ENCODE measurements at places on chromosomes 2 and 18.
A peak's percentile ranks its signal among the peaks of the same experiment; 100 is the strongest.

DNA sequence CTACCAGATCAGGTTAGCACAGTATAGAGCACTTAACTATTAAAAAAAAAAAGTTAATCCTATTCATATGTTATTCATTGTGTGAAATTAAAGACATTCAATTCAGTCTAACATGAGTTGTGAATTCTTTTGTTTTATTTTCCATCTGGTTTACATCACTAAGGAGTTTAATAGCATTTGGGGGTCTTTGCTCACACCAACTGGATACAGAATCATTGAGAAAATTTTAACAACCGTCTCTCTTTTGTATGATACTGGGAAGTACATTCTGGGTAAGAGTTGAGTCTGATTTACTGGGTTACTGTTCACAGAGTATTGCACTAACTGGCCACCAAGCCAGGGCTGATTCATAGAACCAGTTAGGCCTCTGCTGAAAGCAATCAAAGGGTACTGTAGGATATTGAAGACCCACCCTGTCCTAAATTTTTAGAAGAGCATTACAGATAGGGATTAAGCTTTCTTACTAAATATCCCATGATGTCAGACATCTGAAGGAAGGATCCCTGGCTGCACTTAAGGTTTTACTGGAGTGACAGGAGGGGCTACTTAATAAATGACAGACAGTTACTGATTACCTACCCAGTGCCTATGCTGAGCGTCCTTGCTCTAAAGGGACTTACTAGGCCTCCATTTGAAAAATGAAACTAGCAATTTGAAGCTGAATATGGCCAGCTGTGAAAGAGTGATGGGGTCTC lies 387.9 kb downstream of the SETBP1 start:
- no peak for DNase-seq

- DNase-seq, result no peak
Observed at GRCh38 chr2:50558182-50558581, 473.8 kb downstream of the NRXN1 start.

DNA sequence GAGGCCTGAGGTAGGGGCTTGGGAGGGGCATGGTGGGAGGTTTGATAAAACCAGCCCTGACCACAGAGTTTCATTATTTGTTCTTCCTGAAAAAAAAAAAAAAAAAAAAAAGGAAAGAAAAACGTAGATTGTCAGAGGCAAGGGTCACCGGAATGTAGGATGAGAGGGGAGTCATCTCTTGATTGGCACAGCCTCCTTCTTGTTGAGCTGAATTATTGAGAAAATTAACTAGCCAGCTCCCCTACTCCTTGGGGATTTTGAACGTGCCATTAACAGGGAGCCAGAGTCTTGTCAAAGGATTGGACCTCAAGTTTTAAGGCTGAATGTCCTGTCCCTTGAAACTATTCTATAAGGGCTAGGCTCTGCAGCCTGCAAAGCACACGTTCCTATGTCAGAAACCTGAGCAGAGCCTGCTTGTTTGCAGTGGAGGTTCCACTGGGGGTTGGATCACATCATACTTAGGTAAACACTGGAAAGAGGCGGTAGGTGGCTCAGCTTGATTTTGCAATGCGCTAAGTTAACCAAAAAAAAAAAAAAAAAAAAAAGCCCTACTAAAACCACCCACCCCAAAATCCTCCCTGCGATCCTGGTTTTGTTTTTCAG lies 2.3 kb downstream of the INHBB start:
- no peak for DNase-seq

GRCh38 chr2:149885468-149885867 lies 297.9 kb upstream of the MMADHC start:
- no peak for DNase-seq

DNA sequence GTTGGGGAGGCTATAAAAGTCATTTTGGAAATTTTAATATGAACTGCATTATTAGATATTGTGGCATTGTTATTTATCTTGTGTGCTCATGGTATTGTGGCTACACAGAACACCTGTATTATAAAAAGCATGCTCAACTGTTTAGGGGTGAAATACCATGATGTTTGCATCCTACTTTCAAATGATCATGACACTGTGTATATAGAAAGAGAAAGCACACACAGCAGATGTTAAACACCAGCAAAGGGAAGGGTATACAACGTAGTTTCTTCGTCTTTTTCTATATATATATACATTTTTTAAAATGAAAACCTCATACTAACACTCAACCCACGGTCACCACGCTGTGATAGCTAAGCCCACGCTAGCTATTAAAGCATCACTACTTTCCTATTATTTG lies 27.1 kb downstream of the STARD7 start:
- no peak for DNase-seq

DNA sequence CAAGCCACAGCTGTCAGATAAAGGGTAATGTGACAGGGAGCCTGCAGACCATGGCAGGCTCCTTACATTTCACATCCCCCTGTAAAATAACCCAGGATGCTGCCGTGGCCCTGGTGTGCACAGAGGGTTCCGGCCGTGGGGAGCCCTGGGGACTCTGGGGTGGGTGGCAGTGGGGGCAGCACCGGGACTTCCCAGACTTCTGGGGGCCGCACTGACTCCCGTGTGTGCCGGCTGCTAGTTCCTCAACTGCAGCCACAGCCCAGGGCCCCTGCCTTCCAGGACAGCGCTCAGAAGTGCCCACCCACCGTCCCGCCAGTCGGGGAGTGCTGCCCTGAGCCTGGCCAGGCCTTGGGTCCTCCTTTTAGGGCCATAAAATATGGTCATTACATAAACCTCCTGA lies 56.5 kb downstream of the CIB4 start:
- no peak for DNase-seq

- no peak for DNase-seq
Observed at GRCh38 chr2:124254621-124255020, 229.5 kb downstream of the CNTNAP5 start.

GRCh38 chr2:42752314-42752713 lies 11.6 kb downstream of the OXER1 start:
- no peak for DNase-seq

DNA sequence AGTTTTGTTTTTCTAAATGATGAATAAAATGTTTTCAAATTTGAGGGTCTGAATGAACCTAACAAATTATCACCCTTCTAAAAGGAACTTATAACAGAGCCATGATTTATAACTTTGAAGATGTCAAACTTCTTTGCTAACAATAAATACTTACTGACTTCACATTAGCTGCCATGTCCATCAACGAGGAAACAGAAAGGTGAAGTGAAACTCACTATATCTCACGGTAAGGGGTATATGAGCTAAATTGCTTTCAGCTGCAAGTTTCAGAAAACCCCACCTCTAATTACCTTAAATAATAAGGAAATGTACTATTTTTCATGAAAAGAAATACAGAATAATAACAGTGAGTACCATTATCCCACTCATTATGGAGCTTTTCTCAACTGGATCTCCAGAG lies 350.8 kb upstream of the NT5C1B start:
- DNase-seq, result no peak

GRCh38 chr2:204947405-204947804 lies 402.1 kb downstream of the PARD3B start:
- no peak for DNase-seq

GRCh38 chr2:172995323-172996244 lies 80.1 kb upstream of the MAP3K20 start:
- no peak for DNase-seq

DNA sequence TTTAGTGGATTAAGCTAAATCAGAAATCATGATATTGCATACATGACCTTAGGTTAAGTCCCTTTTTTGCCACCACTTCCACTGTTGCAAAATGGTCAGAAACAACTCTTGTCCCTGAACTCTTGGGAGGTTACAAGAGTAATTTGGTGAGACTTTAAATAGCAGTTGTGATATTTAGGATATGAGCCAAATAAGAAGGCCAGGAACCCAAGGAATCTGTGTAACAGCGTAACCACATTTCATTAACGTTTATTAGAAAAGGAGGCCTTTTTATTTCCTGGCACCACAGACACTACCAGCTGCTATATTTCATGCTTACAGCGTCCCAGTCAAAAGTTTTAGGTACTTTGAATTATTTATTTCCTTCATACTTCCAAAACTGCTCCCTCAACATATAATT lies 268.0 kb downstream of the GPD2 start:
- no peak for DNase-seq

DNA sequence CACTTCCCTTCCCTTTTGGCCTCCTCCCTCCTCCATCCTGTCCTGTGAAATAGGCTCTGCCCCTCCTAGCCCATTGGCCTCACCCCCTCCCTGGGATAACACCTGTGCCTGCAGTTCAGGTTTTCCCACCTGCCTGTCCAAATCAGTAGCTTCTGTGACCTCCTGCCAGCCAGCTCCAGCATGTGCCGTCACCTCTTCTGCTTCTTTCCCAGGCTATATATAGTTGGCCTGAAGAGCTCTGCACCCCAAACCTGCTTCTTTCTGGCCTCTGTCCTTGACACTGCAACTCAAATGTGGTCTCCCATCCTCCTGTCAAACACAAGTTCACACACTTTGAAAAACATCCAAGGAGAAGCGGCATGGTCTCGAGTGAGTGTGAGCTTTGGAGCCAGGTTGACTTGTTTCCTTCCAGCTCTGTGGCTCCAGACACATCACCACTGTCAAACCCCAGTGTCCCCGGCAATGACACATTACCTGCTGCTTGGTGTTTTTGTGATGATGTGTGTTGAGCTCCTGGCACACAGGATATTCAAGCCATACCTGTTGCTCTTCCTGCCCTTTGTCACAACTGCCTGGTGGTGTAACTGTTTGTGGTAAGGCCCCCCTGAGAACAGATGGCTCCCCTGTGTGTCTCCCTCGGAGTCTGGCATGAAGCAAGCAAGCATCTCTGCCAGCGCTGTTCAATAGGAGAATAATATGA lies 143.6 kb upstream of the DAPL1 start:
- no peak for DNase-seq

DNA sequence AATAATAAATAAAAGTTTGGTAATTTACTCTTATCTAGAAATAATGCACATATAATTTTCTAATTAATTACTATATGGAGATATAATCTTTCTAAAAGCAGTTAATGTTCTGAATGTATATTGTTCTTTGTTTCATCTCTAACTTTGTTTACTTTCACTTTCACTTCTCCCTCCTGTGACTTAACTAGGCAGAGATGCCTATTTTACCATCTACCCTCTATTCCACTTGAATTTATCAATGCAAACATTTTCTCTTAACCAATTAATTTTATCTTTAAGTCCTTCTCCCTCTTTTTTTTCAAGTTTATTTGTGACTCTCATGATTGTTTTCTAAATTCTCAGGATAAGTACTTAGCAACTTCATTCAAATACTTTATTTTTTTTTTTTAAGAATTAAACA lies 55.1 kb upstream of the IL1RL1 start:
- DNase-seq, result no peak

DNA sequence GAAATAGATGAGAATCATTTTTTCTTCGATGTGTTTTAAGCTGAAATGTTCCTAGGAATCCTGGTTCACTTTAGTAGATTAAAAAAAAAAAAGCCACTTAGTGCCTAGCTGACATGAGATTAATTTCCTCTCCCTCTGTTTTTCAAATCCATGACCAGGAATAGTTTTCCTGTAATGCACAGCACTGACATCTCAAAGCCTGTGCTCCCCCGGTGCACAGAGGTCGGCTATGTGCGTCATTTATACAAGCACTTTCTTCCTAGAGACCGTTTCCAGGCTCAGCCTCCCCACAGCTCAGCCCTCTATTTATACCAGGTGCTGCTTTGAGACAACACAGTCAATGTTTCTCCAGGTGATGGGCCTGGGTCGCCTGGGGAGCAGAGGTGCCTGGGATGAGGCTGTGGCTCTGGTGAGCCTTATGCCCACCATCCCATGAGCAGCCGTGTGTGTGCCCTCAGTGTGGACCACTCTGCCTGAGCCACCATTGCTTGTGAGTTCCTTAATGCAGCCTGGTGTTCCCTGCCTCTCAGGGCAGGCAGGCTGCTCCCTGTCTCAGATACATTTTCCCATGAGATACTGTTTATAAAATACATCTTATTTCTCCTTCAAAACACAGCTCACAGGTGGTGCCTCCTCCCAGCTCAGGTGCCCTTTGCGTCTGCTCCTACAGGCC lies 515.7 kb upstream of the HS6ST1 start:
- DNase-seq, result no peak

DNA sequence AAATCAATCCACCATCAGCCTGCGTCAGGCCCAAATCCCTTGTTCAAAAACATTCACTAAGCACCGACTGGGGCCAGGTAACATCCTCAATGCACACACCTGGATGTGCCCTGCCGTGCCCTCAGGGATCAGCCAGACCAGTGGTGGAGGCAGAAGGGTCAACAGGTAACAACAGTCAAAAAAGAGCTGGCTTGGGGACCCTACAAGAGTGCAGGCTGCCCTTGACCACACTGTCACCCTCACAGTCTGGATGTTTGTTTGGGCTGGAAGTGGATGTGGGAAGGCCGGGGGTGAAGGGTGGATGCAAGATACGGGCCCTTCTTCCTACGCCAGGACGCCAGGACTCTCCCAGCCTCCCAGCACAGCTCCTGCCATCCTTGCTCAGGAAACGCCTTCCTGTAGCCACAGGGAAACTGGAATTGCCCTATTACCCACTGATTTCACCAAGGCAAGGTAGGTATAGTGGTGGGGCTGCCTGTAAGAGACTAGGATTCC lies 2.7 kb downstream of the BIN1 start:
- no peak for DNase-seq

GRCh38 chr2:10043256-10043905 lies at the start of gene KLF11:
KLF11 (plus strand) TSS chr2:10043550; CDS start chr2:10043717, 167 bp downstream.
- DNase-seq, result peak; percentile 72

GRCh38 chr2:86352727-86353221 lies 15.3 kb upstream of the REEP1 start:
- no peak for DNase-seq

GRCh38 chr18:37294951-37295350 lies 270.6 kb downstream of the CELF4 start:
- DNase-seq, result no peak

- peak; percentile 81 for DNase-seq
Observed at GRCh38 chr2:64831134-64831976, 157.8 kb upstream of the SLC1A4 start.

DNA sequence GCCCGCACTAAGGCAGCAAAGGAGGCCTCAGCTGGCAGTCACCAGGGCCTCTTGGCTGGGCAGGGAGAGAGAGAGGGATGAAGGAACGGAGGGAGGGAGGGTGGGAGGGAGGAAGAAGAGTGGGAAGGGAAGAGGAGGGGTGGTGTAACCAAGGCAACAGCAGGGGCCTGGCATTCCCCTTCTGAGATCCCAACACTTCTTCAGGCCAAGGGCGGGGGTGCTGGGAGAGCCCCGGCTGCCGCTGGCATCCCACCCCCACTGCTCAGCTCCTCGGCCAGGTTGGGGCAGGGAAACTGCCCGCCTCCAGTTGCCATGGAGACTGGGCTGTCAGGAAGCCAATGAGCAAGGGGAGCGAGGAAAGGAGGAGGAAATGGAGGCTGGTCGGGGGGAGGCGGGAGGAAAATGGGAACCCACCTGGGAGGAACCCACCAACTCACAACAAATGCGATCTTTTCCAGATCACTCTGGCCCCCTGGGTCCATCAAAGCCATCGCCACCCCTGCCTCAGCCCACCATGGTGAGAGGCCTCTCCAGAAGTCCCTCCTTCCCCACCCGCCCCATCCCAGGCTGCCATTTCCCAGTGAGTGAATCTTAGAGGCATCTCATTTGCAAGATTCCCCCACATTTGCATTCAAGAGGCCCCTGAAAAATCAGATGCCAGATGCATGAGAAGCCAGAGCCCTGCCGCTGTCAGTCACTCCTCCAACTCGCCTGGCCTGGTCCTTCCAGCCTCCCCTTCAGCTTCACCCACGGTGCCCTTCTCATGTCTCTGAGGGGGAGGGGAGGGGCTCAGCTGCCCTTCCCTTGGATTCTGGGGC lies 12.4 kb downstream of the SH2D6 start:
- no peak for DNase-seq
